NCI-H187 treated with DMSO at 0.1 percent for 48 hours (cell line): ENCODE measurements at places on chromosomes 7 and 10.

- DNase-seq: no peak
These were observed 35.4 kb downstream of the CTTNBP2 start for GRCh38 chr7:117837841-117838240.

GRCh38 chr10:27188897-27189296, 33.7 kb downstream of the MASTL start:
- no peak for DNase-seq

DNA sequence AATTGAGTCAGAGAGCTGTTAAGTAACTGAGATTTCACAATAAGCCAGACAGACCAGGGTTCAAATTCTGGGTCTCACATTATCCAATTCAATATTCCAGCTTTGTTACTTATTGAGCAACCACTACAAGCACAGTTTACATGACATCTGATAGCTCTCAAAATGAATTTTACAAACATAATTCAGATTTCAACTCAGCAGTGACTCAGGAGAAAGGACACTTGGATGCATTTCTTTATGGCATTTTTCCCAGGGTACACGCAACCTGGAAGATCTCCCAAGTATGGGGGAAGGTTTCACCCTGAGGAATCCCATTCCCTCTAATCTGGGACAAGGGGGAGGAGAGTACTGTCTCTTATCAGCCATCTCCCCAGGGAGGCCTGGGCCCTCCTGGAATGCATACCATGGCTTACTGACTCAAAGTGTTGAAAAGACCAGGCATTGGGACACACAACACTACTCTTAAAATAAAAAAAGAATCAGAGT, 102.4 kb downstream of the CFTR start:
- DNase-seq: no peak

GRCh38 chr7:78218051-78218450, 419.5 kb downstream of the PHTF2 start:
- no peak for DNase-seq

DNA sequence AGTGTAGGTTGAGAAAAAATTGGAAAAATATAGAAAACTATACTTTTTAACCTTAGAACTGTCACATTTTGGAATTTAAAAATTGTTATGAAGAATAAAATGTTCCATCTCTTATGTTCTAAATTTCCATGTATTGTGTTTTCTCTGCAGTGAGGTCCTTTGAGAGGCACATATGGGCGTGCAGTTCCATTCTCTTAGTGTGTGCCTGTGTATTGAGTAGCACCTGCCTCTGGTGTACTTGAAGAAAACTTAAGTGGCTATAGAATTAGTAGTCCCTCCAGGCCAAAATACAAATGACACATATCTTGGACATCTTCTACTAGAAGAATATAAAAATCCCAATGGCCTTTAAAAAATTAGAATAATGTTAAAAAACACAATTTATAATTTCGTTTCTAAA, 149.2 kb downstream of the BICC1 start:
- no peak for DNase-seq

DNA sequence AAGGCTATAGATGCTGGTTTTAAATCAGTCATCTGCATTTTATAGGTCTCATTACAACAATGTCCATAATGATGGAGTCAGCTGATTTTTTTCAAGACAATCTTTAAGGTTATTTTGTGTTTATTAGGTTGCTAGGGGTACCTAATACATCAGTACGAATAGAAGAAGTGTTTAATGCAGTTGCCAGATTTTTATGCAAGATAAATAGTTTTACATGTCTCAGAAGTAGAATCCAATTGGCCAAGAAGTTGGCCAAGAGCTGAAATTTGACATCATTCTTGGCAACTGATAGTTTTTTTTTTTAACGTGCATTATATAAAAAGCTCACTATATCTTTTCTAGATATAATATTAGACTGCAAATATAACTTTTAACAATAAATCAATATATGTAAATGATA, 208.5 kb downstream of the TRIL start:
- no peak for DNase-seq

- DNase-seq: no peak
These were observed 1262.3 kb upstream of the PHF14 start for GRCh38 chr7:9711259-9711918.

DNA sequence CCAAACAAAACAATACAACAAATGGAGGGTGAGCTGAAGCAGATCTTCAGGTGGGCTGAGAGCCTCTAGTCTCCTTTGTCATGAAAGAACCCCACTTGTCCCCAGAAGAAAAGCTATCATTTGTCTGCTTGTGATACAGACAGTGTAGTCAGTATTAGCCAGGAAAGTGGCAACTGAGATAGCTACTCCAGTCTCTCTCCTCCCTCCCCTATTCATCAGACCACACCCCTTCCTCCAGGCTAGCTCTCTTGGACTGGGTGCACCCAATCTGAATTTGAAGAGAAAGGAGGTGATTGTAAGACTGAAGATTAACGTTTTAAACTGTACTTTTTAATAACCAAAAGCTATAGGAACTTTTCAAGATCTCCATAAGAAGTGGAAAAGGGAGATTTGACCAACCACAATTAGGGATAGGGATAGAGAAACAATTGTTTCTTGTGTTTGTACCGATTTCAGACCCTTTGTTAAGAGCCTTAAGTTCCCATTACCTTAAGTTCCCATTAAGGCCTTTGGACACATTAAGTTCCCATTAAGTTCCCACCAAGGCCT, 14.1 kb downstream of the BMPR1A start:
- DNase-seq: no peak

DNA sequence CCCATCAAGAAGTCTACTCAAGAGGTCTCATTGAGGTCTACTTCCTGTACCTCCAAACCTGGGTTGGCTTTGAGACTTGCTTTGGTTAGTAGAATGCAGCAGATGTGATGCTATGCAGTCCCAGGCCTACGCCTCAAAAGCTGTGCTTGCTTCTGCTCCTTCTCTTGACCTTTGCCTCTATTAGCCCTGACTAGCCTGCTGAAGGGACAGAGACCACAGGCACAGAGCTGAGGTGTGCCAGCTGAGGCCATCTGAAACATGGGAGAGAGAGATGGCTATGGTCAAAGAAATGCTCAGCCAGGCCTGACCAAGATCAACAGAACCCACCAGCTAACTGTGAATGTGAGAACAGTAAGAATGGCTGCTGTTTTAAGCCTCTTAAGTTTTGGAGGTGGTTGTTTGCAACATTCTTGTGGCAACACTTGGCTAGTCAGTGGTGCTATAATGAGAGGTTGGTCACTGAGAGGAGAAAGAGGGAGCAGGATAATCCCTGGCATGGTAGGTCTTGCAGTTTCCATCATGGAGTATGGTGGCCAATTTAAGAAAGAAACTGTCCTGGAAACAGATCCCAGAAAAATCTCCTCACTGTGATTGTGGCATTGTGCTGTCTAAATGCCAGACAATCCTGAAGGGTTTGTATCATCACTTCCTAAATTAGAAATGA, 176.1 kb upstream of the PHYHIPL start:
- no peak for DNase-seq

- no peak for DNase-seq
These were observed 207.1 kb downstream of the TRIL start for GRCh38 chr7:28750981-28751380.

DNA sequence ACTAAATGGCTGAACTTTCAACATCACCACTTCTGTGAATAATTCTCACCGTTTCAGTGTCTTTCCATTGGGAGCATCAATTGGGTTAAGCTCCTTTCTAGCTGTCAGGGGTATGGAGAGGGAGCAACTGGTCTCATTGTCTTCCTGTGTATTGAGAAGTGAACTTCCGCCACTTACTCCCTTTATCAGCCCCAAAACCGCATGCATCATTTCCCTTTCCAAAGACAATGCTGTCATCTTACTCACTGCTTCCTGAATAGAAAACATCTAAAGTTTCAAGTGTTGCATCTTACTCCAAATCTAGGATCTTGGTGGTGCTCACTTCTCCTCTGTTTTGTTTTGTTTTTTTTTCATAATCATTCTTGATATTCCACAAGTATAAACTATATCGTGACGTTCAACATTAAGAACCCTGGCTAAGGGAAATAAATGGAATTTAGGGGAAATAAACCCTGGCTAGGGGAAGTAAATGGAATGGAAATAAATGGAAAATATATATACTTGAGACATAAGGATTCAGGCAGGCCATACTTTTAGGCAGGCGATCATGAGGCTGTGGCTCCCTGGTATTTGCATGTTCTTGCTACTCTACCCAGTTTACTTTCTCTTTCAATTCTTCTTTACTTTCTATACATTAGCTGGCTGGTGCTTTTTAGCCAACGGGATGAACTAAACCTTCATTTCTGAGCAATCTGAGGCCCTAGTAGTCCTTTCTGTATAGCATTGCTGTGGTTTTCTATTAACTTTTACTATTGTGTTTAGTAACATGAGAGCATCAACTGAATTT, 371.9 kb downstream of the BMPER start:
- no peak for DNase-seq

- DNase-seq: no peak
These were observed 270.5 kb downstream of the BICC1 start for GRCh38 chr10:58782876-58783851.

DNA sequence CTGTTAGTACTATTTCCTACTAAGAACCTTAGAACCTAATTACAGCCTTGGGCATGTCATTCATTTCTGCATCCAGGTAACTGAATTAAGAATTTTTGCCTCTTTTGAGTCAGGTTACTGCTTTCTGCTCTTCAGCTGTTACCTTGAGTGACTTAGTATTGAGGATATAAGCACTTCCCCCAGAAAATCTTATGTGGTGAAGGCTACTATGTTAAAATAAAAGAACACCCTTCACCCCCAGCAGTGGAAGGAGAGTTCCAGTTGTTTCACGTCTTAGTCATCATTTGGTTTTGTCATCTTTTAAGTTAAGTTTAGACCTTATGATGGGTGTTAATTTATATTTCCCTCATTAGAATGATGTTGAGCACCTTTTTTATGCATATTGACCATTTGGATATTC, 82.8 kb downstream of the GLCCI1 start:
- DNase-seq: no peak

GRCh38 chr7:29480934-29481651, 82.5 kb upstream of the PRR15 start:
- no peak for DNase-seq

- DNase-seq: no peak
These were observed 39.9 kb downstream of the CYTH3 start for GRCh38 chr7:6232534-6232933.

- no peak for DNase-seq
These were observed 29.5 kb downstream of the JCAD start for GRCh38 chr10:30029872-30030256.

DNA sequence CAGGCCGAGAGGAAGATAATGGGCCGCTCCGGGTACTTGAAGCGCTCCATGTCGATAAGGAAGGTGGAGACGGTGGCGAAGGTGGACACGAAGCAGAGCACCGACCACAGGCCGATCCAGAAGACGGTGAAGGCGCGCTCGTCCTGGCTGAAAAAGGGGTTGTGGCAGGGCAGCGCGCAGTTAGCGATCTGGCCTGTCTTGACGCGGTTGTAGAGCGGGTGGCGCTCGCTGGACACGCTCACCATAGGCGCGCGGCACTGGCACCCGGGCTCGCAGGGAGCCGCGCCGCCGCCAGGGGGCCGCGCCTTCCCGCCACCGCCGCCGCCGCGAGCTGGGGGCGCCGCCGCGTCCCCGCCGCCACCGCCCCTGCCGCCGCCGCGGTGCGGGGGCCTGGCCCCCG, 1.6 kb downstream of the FZD8 start:
- no peak for DNase-seq

- DNase-seq: no peak
These were observed 220.1 kb downstream of the TNS3 start for GRCh38 chr7:47361746-47362215.

GRCh38 chr10:84264611-84265141, 19.8 kb downstream of the RGR start:
- DNase-seq: peak; percentile 1

DNA sequence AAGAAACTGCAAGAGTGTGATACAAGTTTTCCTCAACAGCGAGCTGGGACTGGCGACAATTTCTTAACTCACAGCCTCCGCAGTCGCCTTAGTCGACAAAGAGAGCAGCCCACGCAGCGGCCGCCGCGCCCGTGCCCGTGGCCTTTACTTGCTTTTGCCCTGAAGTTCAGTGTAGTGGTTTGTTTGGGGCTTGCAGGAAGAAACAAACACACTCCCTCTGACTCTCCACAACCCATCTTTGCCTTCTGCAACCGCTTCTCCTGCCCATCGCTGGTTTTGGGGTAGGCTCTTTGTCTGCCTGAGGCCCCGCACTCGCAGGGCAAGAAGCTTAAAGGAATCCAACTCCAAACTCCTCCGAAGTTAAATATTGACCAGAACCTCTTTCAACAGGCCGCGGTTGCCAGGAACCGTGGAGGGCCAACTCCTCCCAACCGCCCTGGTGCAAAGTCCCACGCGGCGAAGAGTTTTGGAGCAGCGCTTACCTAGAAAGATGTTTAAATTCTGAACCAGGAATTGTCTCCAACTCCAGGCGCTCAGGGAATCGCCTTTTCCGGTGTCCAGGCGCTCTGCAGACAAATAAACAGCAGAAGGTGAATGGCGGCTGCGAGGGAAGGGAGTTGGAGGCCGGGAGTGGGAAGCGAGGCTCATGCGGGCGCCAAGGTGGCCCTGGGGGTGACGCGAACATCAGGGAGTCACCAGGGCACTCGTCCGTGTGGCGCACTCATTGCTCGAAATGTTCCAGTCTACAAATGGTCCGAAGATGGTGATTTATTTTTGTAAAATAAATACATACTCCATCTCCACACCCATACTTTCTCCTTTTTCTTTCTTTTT, 8.3 kb downstream of the HOXA4 start:
- DNase-seq: no peak

GRCh38 chr7:127792528-127793342, 140.7 kb downstream of the SND1 start:
- no peak for DNase-seq

DNA sequence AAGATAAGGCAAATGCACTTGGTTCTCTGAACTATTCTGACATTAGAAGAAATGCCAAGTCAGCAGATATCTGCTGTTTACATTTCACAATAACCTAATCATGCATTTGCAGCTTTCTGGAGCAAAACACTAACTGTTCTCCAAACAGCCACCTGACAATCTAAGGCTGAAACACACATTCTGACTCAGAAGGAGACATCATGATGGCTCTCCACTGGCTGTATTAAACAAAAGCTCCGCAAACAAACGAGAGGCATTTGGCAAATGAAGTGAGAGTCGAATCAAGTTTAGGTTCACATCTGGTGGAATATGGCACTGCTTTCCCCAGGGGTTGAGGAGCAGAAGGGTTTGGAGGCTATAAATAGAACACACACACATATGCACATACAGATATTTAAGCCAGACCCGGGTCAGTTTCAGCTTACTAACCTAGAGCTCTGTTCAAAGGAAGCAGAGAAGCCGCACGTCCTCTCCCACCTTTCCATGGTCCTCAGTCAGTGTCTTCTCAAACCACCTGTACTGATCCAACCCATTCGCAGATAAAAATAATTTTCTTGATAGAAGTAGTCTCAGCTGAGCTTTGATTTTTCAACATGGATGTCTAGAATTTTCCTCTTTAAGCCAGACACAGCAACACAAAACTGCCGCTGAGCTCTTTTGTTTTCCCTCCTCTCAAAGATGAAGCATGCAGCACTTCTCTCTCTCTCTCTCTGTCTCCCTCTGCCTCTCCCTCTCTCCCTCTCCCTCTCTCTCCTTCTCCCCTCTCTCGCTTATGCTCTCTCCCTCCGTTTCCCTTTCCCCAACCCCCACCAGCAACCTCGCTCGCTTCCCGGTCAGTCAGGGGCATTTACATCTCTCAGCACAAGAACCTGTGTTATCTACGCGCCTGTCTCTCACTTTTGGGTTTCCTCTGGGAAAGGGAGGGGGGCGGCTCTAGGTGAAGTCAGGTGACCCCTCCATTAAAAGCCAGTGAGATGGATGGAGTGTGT, 682.8 kb downstream of the MAGI2 start:
- DNase-seq: peak; percentile 32

GRCh38 chr7:78985509-78985908, 468.0 kb downstream of the MAGI2 start:
- no peak for DNase-seq

- no peak for DNase-seq
These were observed 351.2 kb upstream of the AKR1E2 start for GRCh38 chr10:4474829-4475228.

- no peak for DNase-seq
These were observed 360.4 kb upstream of the ZNF32 start for GRCh38 chr10:44008917-44009709.
